Right lobe of liver (tissue), 6 donors: ENCODE measurements at places on chromosomes 4 and X. TPM values are rescaled to one million over a fixed set of nuclear protein-coding genes. Genes with fewer than 3 reads are reported as not detected.

GRCh38 chr4:36000941-36001557 is 243.3 kb downstream of the ARAP2 start:
- DNase-seq, result no peak

DNA sequence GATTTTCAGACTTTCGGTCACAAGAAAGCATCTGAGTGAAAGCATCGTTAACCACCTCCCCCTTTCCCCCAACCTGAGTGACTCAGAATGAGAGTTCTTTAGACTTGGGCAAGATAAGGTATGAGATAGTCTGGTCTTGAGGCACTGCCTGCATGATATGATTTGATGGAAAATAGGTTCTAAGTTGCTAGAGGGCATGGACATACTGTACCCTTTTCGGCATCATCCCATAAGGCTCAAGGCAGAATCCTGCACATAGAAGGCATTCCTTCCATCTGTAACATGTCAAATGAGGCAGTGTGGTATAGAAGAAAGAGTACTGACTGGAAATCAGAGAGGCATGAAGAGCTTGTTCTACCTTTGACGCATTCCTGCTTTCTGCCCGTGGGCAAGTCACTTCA is 16.8 kb upstream of the AMOT start:
- no peak for DNase-seq

DNA sequence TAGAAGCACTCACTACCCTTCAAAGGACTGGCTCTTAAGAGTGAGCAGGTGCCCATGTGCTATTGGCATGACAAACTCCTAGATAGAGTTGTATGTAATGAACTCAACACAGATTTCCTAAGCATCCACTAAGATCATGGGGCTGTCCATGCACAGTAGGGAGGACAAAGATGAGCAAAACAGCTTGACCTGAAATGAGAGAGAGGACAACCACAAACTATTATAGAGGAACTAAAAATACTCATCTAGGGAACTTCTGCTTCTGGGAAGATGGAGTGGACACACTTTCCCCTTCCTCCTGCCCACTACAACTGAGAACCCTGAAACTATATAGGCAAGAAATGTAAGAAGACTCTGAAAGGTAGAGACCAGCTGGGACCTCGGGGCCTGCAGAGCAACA is 20.8 kb upstream of the TMEM128 start:
- no peak for DNase-seq

Gene LRCH2
- 0.16 TPM for total RNA-seq

Gene TMPRSS11F
- total RNA-seq, result not detected

DNA sequence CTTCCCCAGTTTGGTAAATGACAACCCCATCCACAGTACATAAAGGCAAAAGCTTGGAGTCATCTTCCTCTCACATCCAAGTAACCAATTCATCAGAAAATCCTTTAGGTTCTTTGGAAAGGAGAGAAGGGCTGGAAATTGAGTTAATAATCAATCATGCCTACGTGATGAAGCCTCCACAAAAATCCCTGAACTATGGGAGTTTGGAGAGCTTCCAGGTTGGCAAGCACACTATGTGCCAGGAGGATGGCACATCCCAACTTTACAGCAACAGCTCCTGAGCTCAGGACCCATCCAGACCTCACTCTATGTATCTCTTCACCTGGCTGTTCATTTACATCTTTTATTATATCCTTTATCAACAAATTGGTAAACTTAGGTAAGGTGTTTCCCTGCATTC is 98.9 kb downstream of the IQCM start:
- no peak for DNase-seq

Gene BANK1
- total RNA-seq, result 0.17 TPM

Gene AFF2
- 0.14 TPM for total RNA-seq

DNA sequence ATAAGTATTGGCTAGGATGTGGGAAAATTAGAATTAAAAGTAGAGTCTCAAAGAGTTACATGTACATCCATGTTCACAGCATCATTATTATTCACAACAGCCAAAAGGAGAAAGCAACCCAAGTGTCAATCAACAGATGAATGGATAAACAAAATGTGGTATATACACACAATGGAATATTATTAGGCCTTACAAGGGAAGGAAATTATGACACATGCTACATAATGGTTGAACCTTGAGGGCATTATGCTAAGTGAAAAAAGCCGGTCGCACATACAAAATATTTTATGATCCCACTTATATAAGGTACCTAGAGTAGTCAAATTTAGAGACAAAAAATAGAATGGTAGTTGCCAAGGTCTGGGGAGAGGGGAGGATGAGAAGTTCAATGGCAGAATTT is 80.1 kb downstream of the HUWE1 start:
- no peak for DNase-seq
